Fibroblast of skin of left biceps (primary cell): ENCODE measurements at places on chromosomes 13 and 19.

DNA sequence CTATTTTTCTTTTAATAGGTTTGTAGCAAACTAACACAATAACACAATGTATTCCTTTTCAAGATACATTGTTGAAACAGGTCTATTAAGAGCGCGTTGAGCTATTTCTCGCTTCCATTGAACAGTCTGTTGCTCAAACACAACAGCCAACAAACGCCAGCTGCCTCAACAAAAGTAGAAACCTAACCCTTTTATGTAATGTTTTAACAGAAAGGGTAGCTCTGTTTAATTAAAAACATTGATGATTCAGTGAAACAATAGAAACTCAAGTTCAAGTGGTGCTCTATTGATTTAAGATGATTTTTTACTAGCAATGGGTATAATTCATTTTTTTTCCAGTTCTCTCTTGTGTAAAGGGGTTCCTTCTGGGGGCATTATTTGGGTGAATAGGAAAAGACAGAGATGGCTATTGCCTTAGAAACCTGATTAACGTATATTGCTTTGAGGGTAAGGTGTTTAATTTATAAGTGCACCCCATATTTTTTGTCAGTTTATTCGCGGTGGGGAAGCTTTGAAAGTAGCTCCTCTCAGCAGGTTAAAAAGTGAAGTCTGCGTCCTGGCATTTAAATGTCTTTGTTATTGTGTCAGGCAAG is 14.9 kb downstream of the ZIC2 start:
- no peak for DNase-seq

GRCh38 chr13:42720113-42720857 is 61.1 kb upstream of the FAM216B start:
- peak; percentile 95 for DNase-seq

DNA sequence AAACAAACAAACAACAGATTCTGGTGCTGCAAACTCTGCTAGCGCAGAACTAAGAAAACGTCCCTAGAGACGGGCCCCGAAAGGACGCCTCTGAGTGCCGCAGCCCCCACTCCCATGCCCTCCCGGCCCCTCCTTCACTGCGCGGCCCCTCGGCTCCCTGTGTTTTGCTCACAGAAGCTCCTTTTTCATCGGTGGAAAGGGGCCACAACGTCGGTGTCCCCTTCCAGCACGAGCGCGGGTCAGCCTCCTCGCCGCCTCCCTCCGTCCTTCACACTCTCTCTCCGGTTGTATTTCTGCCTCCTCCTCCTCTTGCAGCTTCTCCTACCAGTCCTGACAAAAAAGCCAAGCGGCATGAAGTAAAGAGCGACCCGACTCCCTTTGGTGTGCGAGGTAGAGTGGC is 14.8 kb upstream of the F7 start:
- no peak for DNase-seq

GRCh38 chr13:114315074-114315785 is 927 bp downstream of the CHAMP1 start:
- DNase-seq, result no peak

DNA sequence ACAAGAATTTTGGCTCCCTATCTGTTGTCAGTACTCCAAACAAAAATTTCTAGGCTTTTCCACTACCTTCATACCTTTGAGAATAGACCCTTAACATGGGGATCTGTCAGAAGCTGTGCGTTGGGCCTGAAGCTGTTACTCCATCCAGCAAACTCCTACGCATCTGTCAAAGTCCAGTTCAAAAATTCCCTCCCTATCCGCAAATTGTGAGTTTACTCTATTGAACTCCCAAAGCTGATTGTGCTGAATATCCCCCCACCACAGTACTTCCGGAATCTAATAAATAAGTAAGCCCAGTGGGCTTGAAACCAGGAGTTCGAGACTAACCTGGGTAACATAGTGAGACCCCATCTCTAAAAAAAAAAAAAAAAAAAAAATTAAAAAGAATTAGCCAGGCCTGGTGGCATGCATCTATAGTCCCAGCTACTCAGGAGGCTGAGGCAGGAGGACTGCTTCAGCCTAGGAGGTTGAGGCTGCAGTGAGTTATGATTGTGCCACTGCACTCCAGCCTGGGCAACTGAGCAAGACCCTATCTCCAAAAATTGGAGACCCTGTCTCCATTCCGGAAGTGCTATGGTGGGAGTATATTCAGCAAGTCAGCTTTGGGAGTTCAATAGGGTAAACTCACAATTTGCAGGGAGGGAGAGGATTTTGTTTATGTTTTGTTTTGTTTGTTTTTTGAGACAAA is 930 bp upstream of the FBN3 start:
- no peak for DNase-seq

DNA sequence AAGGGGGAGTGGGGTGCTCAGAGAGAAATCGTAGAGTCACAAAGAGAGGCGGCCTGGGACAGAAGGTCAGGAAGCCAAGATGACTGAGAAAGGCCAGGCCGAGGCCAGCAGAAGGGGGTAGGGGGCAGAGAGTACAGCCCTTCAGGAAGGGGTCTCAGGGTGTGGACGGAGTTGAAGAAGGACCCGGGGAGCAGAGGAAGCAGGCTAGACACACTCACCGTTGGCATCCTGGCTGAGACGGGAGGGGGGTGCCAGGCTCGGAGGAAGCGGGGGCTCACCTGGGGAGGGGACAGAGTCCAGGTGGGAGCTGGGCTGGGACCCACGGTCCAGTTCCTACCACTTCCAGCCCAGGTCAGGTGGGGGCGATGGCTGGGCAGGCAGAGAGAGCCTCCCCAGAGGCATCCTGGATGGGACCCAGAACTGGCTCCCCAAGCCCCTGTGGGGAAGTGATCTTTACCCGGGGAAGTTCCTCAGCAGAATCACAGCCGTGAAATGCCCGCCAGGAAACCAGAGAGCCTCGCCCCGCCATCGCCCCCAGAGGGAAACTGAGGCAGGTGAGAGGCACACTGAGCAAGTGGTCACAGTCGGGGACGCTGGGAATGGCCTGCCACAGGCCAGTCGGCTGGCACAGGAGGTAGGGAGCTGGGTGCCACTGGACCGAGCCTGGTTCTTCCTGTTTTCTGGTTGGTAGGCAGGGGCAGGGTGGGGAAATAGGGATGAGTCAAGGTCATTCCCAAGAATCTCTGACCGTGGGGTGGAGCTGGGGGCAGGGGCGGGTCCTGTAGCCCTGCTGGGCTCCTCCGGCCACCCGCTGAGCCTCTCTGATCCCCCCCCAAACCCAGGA is 1.4 kb downstream of the MATK start:
- DNase-seq, result no peak

GRCh38 chr19:11578258-11579142 is 1.1 kb upstream of the ACP5 start:
- no peak for DNase-seq

- no peak for DNase-seq
Observed at GRCh38 chr13:113938716-113939115, 35.2 kb downstream of the C13orf46 start.

DNA sequence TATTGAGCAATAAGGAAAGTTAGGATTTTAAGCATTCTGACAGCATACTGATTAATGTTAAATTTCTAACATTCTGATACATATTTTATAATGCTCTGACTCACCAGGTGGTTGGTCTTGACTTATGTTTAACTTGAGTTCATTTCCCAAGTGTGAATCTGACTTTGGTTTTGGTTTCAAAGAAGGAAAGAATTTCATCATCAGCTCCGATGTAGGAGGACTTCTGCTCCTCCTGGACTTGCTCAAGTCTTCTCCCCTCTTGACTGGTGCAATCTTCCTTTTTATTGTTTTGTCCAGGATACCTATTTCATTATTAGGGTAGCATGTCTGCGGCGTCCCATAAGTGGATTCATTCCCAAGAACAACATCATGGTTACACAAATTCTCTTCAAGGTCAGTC is 141.3 kb downstream of the RNF17 start:
- DNase-seq, result peak; percentile 24

DNA sequence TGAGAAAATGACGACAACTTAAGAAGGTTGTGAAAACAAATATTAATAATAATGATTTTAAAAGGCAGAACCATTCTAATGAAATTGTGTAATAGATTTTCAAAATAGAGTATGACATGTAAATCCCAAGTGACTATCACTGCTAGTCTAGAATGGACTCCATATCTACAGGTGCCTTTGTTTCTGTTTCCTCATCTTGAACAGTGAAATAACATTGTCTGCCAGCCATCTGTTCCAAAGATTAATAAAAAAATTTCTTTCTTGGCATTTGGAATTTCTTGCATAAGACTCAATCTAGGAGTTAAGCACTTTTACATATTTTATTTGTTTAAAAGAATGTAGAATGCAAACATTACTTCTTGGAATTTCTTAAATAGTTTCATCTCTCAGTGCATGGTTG is 520.1 kb upstream of the ARGLU1 start:
- no peak for DNase-seq

- no peak for DNase-seq
Observed at GRCh38 chr13:60032851-60033250, 130.9 kb downstream of the DIAPH3 start.
